ENCODE measurements at places on chromosomes 2 and 18.

DNA sequence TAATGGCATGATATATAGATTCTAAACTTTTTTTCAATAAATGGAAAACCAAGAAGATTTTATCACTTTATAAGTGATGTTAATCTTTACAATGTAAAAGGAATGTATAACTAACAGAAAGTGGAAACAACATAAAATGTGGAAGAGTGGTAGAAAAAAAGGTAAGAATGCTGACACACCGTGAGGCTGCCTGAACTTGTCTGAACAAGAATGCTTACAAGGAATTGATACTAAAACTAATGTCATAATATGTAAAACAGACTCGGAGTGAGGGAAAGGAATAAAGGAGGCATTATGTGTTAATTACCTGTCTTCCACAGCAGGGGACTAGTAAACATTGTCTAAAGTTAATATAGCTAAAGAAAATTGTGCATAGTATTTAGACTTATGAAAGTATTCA, 958.8 kb upstream of the TMEFF2 start:
- DNase-seq: no peak

DNA sequence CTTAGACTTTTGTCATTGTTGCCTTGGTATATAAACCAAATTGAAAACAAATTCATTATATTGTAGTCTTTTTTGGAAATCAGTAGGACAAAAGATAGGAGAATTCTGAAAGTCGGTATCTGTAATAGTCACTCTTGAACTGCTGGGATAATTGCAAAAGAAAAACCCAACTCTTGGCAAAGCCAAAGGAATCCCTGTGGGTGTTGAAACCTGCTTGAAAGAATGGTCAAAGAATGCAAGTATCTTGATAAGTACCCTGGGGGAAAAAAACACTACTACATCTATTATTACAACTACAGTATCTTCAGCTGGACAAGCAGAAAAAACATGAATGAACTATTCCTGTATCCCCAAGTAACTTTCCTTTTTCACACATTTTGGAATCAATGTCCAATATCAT, 7.3 kb upstream of the FAM237A start:
- DNase-seq: no peak

GRCh38 chr2:181376999-181377398, 80.2 kb upstream of the ITGA4 start:
- DNase-seq: no peak

- DNase-seq: no peak
These were observed 2.0 kb downstream of the EDAR start for GRCh38 chr2:108986916-108987510.

DNA sequence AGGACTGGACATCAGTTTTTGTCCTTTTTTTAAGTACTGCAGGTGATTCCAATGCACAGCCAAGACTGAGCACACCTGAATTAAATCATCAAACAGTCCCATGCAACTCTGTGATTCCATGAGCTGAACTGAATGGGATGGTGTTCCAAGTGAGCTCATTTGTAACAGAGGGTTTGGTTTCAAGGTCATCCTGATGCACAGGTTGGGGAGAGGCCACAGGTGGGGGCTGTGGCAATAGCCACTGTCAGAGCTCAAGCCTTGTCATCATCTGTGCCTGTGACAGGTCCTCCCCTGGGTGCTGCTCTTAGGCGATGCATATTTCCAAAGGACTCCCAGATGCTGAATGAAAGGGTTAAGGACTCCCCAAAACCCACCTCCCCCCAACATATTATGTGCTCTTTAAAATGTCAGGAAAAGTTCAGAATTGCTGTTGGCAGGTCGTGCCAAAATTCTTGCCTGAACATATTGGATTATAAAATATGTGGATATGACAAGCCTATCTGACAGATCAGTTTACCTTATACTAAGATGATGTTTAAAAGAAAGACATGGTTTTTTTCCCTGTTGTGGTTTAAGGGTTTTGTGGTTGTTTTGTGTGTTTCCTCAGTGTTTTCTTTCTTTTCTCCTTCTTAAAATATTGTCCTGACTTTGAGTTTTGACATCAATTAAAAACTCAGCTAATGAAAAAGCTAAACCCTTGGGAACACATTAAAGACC, 263.5 kb upstream of the SIX2 start:
- no peak for DNase-seq

DNA sequence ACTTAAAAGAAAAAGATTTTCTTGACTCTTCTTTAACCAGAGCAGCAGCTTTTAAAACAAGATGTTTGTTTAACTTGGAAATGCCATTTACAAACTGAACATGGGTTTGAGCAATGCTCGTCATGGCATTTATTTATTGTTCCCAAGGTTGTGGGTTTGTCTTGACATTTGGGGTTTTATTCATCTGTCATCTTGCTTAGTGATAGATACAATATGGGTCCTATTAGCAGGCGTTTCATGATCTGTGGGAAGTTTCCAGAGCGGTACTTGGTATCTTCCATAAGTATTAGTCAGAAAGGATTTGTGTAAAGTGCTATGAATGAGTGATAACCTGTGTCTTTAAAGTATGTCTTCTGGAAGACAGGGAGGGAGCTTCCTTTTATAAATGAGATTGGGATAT, 29.9 kb upstream of the MGAT5 start:
- DNase-seq: no peak

- no peak for DNase-seq
These were observed 93.7 kb upstream of the THUMPD2 start for GRCh38 chr2:39872748-39873147.

Data from AML-193 (cell line).